Upper lobe of left lung (tissue), 6 donors: ENCODE measurements at places on chromosomes 2 and 18. TPM values are rescaled to one million over a fixed set of nuclear protein-coding genes. Genes with fewer than 3 reads are reported as not detected.

Gene SRD5A2
- total RNA-seq: 0.09 TPM

Gene ASB18
- total RNA-seq: not detected

Gene REG1B
- not detected for total RNA-seq

Gene UPP2
- not detected for total RNA-seq

Gene AP1S3
- total RNA-seq: 10.5 TPM

Gene EPHA4
- total RNA-seq: 26.4 TPM

Gene LHCGR
- not detected for total RNA-seq

DNA sequence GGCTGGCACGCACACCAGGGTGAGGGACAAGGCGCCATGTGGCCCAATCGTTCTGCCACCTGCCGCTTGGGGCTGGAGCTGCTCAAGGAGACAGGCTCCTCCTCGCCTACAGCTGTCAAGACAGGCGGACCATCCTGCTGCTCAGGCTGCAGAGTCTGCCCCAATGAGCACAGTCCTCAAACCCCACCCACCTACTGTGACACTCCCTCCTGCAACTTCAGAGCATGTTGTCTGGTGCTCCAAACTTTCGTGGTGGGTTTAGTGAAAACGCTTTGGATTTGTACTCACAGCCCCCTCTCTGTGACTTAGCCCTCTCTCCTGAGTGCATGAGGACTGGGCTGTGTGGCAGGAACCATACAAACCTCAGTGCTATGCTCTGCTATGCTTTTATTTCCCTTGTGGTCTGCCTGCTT is 23.2 kb upstream of the SLC35F6 start:
- DNase-seq: no peak
- no peak overlapping the region for H3K4me3 ChIP-seq
- H3K36me3 ChIP-seq: no peaks in the 10 kb centered on the region
- peaks cover 8% of the 10 kb centered on the region for H3K4me1 ChIP-seq
- no peak overlapping the region for H3K27ac ChIP-seq

- no peaks in the 10 kb centered on the region for H3K27me3 ChIP-seq
- DNase-seq: no peak
- H3K36me3 ChIP-seq: no peaks in the 10 kb centered on the region
- H3K4me3 ChIP-seq: no peak overlapping the region
Observed at GRCh38 chr2:221943076-221943810, 355.6 kb downstream of the PAX3 start.

GRCh38 chr2:201918616-201919307 is 112.4 kb downstream of the CDK15 start:
- H3K36me3 ChIP-seq: no peaks in the 10 kb centered on the region
- DNase-seq: no peak
- no peak overlapping the region for H3K27ac ChIP-seq

- peaks cover 10% of the 10 kb centered on the region for H3K4me1 ChIP-seq
- H3K36me3 ChIP-seq: no peaks in the 10 kb centered on the region
- H3K27ac ChIP-seq: no peak overlapping the region
- no peaks in the 10 kb centered on the region for H3K27me3 ChIP-seq
Observed at GRCh38 chr18:61334951-61335683, 1.9 kb downstream of the CDH20 start.

GRCh38 chr18:9951022-9951859 is 37.4 kb downstream of the VAPA start:
- peaks cover 33% of the 10 kb centered on the region for H3K36me3 ChIP-seq
- DNase-seq: no peak
- no peak overlapping the region for H3K27ac ChIP-seq
- H3K27me3 ChIP-seq: no peaks in the 10 kb centered on the region

GRCh38 chr18:13984080-13984479 is 68.7 kb upstream of the MC2R start:
- H3K27me3 ChIP-seq: no peaks in the 10 kb centered on the region
- no peak overlapping the region for H3K4me3 ChIP-seq
- H3K36me3 ChIP-seq: no peaks in the 10 kb centered on the region
- no peak for DNase-seq
